Kidney tubule cell (primary cell): ENCODE measurements at places on chromosomes 12 and 14.
A peak's percentile ranks its signal among the peaks of the same experiment; 100 is the strongest.

- no peak for DNase-seq
Measured at GRCh38 chr14:33945210-33946088, 5.4 kb downstream of the EGLN3 start.

GRCh38 chr12:77724367-77724957, 106.2 kb upstream of the NAV3 start:
- peak; percentile 22 for DNase-seq

GRCh38 chr12:5488626-5488955, 56.7 kb downstream of the NTF3 start:
- DNase-seq = peak; percentile 7

- peak; percentile 58 for DNase-seq
Measured at GRCh38 chr12:7994731-7995205, 37.7 kb upstream of the FOXJ2 start.

- no peak for DNase-seq
Measured at GRCh38 chr12:4787965-4788364, 67.8 kb downstream of the GALNT8 start.

GRCh38 chr14:71551291-71551950, 380.8 kb upstream of the RGS6 start:
- peak; percentile 76 for DNase-seq

GRCh38 chr14:68800390-68800789, 7.5 kb upstream of the ZFP36L1 start:
- peak; percentile 66 for DNase-seq

DNA sequence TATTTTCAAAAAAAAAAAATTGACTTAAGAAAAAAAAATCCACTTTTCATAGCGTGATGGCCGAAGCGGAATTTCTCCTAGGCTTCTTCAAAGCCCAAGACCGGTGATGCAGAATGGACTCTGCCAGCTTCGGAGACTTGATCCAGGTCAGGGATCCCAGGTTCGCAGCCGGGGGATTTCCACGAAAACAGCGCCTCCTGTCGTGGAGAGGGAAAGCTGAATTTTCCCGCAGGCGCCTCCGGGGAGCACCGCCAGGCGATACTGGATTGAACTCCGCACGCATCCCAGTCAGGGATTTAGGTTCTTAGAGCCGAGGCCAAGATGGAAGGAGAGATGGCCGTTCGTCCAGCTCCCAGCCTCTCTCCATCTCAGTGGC, 2.1 kb downstream of the TTC6 start:
- DNase-seq = peak; percentile 63

DNA sequence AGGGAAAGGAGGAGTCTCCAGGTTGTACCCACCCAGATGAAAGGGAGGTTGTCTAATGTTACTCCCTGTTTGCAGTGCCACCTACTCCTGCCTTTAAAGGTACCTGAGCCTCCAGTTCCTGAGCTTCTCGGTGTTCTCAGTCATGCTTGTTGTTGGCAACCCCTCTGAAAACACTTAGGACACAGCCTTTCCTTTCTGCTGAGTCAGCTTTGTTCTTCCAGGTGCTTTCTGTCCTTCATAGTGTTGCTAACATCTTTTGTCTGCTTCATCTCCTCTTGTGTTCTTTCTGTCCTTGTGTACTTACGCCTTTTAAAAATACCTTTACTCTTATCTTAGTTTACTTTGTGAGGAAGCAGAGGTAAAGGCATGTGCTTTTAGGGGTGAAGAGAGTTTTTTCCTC, 97.0 kb upstream of the NEDD1 start:
- DNase-seq = peak; percentile 29

DNA sequence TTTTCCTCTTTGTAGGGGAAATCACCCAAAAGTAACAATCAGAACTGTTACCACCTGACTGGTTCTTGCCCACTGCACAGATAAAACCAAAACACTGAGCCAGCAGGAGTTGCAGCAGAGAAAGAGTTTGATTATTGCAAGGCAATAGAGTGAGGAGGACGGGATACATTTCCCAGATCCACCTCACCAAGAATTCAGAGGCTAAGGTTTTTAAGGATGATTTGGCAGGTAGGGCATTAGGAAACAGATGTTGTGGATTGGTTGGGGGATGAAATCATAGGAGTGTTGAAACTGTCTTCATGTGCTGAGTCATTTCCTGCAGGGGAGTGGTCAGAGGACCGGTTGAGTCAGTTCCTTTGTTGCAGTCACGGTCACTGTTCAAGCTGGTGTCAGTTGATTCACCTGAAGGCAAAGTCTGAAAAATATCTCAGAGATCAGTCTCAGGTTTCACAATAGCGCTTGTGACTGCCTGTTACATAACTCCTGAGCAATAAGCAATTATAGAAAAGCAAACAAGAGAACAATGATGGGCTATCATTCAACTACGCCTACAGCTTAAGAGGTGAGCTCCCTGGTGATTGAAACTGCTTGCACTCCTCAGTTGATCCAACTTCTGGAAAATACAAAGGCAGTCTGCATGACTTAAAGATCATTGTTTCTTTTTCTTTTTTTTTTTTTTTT, 20.3 kb upstream of the AMN1 start:
- DNase-seq = peak; percentile 99

GRCh38 chr14:92473261-92473968, 40.2 kb upstream of the RIN3 start:
- peak; percentile 33 for DNase-seq

DNA sequence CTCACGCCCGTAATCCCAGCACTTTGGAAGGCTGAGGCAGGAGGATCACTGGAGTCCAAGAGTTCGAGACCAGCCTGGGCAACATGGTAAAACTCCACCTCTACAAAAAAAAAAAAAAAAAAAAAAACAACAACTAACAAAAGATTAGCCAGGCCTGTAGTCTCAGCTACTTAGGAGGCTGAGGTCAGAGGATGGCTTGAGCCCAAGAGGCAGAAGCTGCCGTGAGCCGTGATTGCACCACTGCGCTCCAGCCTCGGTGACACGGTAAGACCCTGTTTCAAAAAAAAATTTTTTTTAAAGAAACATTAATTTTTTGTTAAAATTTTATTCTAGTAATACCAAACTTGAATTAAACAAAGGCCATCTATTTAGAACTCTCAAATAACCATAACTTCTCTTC, 77.8 kb downstream of the PPP2R5E start:
- no peak for DNase-seq

- no peak for DNase-seq
Measured at GRCh38 chr14:20782280-20782890, 1.3 kb downstream of the RNASE6 start.

GRCh38 chr14:69537900-69538299, 36.8 kb downstream of the CCDC177 start:
- DNase-seq = no peak

DNA sequence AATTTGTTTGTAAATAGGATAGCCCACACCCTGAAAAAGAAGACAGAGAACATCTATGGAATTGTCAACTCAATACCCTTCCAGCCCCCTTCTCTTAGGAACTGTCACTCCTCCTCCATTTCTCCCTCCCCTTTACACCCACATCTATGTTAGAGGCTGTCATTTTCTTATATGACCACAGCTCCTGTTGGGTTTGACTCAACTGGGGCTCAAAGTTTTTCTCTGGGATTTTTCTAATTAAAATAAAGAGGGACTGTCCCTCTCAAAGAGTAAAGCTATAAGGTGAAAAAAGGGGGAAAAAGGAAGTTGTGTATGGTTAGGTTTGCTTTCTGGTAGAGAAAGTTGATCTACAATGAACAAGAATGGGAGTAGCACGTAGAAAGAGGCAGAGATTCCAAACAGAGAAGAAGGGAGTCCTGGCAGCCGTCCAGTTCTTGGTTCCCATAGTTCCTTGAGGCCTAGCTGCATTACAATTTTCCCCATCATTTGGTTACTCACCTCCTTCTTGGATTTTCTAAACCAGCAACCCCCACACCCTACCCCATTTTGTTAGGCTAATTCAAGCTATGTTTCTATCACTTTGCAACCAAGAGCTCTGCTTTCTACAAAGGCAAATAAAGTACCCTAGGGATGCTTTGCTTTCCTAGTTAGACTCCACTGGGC, 44.3 kb upstream of the STK38L start:
- no peak for DNase-seq

- DNase-seq = peak; percentile 40
Measured at GRCh38 chr12:89350630-89351488, 1.4 kb downstream of the DUSP6 start.

- DNase-seq = no peak
Measured at GRCh38 chr12:54273981-54274380, 5.9 kb downstream of the CBX5 start.

- no peak for DNase-seq
Measured at GRCh38 chr12:109946505-109946904, 46.4 kb downstream of the TCHP start.

DNA sequence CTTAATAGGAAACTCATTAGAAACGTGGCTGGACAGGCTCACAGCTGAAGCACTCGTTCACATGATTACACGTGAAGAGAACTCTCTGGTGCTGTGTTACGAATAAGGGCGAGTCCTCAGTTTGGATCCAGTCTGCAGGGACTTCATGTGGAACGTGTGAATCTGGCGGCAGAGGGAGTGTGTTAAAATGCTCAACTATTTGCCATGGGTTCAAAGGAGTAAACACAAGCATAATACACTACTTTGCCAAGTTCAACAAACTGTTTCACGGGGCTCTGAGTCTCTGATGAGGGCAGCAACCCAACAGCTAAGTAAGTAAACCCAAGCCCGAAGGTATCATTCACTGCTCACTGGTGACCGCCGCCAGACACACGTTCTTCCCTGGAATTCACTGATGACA, 42.4 kb downstream of the NUAK1 start:
- DNase-seq = peak; percentile 83

DNA sequence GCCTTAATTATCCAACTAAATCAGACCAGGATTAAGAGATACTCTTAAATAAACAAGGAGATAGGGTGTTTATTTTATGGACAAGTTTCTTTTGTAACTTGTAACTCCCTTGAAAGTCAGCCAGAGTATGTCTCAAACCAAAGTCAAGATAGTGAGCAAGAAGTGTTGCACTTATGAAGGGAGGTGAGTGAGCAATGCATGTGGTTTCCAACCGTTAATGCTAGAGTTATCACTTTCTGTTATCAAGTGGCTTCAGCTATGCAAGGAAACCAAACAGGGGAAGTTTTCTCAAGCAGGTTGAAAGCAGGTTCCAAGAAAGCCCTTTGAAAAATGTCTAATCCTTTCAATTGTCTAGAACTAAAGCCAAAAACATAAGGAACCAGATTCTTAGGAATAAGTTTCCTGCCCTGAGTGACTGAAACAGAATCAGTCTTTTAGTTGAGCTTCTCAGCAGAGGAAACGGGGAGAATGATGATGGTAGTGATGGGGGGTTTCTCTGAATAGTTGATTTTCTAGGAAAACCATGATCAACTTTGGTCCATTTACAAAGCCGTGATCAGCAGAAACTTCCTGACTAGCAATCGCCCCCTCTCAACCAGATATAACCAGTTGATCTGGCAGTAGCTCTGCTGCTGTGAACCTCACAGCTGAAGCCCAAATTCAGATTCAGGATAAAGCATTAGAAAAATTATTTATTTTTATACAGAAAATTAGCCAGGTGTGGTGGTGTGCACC, 128.4 kb downstream of the DAD1 start:
- DNase-seq = peak; percentile 6

DNA sequence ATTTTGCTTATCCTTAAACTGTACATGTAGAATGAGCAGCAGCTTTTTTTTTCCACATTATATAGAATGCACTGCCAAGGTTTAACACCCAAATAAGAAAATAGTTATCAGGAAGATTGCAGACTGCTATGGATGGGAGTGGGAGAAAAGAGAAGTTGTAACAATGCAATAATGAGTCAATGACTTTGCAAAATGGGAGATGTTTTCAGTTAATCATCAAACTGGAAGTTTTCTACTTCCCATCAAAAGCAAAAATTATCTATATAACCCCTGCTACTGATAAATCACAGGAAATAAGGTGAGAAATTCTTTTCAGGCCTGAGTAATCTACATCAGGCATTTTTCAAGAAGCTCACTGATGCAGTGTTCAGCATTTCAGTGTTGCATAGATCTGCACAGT, 309.1 kb downstream of the GXYLT1 start:
- peak; percentile 2 for DNase-seq

- no peak for DNase-seq
Measured at GRCh38 chr12:14290951-14291350, 74.5 kb upstream of the ATF7IP start.
